ENCODE measurements at places on chromosomes 5 and 9.

DNA sequence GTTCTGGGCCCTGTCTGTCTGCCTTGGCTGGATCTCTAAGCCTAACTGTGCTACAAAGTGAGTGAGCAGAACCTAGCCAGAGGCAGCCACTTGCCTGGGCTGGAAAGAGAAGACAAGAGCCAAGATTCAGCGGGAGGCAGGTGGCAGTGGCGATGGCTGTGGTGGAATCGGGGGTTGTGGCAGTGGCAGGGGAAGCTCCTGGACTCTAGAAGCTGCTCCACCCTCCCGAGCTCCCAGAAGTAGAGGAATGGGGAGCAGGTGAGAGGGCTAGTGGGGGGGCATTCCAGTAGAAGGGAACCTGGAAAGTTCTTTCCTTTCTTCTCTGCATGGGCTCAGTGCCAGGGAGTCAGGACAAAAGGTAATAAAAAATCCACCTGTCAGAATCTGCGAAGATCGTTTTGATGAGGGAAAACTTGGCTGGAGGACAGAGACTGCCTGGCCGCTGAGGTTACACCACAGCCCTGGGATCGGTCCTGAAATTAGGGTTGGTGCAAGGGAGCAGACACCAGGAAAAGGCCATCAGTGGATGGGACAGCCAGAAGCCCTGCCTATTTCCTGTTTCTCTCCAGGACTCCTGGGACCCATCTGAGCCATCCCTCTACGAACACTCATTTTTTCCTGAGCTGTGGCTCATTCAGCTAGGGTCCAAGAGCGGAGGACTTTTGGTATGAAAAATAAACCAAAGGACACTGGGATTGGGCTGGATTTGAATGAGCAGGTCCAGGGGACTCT is 1.6 kb downstream of the CRAT start:
- DNase-seq = peak; percentile 35

- DNase-seq = no peak
Measured at GRCh38 chr5:98933445-98934072, 4.8 kb upstream of the CHD1 start.

- DNase-seq = no peak
Measured at GRCh38 chr5:83265318-83265717, 188.0 kb downstream of the XRCC4 start.

- DNase-seq = no peak
Measured at GRCh38 chr9:31590091-31590490, 794.4 kb upstream of the ACO1 start.

GRCh38 chr5:114952876-114953275 is 216.8 kb downstream of the TRIM36 start:
- no peak for DNase-seq

DNA sequence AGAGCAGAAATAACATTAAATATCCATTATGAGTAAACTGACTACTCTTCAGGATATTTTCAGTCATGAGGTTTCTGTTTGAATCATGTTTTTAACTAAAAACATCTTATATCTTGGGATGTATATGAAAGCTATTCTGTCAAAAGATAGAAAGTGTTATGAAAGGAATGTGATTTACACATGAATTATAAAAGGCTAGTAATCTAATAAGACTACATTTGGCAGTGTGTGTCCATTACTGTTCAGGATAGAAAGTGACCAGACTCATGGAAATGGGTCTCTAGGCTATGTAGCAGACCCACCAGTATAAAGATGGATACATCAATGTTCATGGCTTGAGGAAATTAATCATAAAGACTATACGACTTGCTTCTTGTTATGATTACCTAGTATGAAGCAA is 1328.2 kb upstream of the NUDT12 start:
- no peak for DNase-seq

- DNase-seq = no peak
Measured at GRCh38 chr9:17521100-17521855, 57.6 kb upstream of the SH3GL2 start.
